AG10803 (cell line): ENCODE measurements at places on chromosomes 4 and X.

- no peak for DNase-seq
Measured at GRCh38 chr4:62145276-62145675, 945.1 kb downstream of the ADGRL3 start.

- peak; percentile 71 for DNase-seq
Measured at GRCh38 chrX:10071451-10072144, 85.2 kb upstream of the CLCN4 start.

- DNase-seq, result no peak
Measured at GRCh38 chr4:91622925-91623602, 680.7 kb upstream of the GRID2 start.

- peak; percentile 39 for DNase-seq
Measured at GRCh38 chr4:84578540-84579402, 4.2 kb upstream of the CDS1 start.

DNA sequence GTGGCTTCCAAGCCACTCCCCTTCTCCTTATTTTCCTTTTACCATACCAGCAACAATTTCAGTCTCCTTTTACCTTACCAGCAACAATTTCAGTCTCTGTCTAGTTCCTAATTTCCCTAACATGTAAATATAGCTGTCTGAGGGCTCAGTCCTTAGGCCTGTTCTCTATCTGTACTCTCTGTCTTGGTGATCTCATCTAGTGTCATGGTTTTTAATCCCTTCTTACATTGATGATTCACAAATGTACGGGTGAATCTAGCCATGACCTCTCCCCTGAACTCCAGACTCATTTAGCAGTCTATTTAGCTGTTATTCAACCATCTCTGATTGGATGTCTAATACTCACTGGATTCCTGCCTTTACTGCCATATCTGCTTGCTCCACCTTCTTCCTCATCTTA is 7.2 kb downstream of the IL15 start:
- DNase-seq, result peak; percentile 68

GRCh38 chr4:138348055-138348454 is 105.9 kb upstream of the SLC7A11 start:
- DNase-seq, result no peak

DNA sequence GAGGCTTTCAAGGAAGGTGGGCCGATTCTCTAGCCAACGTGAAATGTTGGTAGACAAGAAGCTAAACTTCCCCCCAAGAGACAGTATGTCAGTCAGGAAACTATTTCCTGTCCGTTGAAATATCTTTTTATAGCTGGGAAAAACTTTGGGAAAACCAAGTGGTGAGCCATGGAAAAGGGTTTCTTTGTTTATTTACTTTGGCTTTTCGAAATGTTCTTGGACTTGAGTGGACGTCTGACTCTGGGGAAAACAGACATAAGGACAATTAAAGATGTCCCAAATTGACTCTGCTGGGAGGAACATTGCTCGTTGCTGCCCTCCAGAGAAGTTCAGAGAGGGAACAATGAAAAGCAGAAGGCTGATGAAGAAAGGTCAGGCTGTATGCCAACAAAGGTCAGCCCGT is 295.4 kb downstream of the RAPGEF2 start:
- peak; percentile 9 for DNase-seq

- no peak for DNase-seq
Measured at GRCh38 chr4:152344001-152344400, 191.9 kb downstream of the FBXW7 start.

DNA sequence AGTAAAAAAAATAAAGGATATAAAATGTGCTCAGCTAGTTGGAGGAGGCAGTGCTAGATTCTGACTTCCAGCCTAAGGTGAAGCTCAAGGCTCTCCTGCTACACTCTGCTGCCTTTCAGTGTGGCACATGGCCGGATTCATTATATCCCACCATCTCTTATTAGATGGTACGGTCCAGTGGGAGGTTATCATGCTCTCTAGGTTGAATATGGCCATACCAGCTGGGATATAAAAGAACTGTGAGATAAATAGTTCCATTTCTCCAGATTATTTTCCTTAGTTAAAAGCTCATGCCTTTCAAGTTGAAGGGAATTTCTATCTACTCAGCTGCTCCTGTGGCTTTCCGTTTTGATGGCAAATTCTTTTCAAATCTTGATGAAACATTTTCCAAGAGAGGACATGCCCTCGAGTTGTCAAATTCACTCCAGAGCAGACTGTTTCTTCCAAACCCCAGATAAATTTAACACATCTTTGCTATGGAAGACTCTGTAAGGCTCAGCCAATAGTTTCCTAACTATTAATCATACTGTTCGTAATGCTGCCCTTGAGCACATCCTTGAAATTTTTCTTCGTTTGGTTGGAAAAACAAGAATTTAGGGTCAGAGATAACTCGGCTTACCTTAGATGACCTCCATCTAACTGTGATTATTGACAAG is 2.2 kb upstream of the MGARP start:
- peak; percentile 52 for DNase-seq

- no peak for DNase-seq
Measured at GRCh38 chr4:89023140-89023539, 33.8 kb downstream of the FAM13A start.

DNA sequence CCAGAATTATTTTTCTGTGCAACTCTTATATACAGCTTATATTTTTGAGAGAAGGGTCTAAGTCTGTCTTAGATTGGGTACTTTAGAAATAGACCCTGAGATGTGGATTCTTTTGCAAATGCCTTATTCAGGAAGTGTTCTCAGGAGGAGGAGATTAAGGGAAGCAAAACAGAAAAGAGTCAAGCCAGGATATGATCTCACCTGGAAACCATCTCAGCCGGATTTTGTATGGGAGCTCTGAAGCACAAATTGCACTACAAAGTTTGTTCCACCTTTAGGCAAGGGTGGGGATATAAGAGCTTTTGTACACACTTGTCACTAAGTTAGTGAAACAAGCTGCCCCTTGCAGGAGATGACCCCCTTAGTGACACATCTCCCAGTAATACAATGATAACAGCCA is 121.2 kb upstream of the GRPR start:
- DNase-seq, result no peak

DNA sequence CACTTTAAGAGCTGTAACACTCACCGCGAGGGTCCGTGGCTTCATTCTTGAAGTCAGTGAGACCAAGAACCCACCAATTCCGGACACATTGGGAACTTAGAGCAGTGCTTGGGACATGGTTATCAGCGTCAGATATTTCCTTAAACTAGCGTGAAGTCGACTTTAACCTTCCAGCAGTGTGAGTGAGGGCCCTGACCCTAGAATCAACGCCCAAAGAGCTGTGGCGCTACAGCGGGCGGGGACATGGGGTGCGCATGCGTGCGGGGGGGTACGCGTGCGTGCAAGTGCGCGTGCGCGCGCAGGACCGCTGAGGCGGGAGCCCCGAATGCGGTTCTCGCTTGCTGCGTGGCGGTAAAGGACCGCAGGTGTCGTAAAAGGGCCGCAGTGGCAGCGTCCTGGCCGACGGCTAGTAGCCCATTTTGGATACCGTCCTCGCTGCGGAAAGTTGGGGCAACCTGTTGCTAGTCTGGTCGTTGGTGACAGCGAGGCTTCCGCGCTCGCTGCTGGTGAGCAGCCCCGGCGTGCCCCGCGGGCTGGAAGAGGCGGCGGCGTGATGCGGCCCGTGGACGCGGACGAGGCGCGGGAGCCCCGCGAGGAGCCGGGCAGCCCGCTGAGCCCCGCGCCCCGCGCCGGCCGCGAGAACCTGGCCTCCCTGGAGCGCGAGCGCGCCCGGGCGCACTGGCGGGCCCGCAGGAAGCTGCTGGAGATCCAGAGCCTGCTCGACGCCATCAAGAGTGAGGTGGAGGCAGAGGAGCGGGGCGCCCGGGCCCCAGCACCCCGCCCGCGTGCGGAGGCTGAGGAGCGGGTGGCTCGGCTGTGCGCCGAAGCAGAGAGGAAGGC is 19.8 kb upstream of the S100P start:
- peak; percentile 95 for DNase-seq
